ENCODE measurements at places on chromosomes 2 and 18.

DNA sequence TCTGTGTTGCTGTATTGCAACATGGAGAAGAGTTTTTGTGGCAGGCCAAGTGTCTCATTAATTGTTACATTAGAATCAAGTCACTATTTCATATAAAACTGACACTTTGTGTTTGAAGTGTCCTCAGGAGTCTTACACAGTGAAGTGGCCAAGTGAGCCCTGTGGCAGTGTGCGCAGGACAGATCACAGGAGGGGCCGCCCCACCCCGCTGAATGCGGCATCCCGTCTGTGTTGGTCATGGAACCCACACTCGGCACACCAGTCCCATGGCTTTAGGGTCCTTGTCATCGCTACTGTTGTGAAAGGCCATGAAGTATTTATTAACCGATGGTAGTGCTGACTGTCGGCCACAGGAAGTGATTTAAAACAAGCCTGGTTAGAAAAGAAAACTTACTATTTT lies 144.7 kb upstream of the NFATC1 start:
- DNase-seq: no peak

GRCh38 chr2:152815634-152816257 lies 97.3 kb downstream of the ARL6IP6 start:
- DNase-seq: no peak

- no peak for DNase-seq
These were observed 530.3 kb upstream of the FSIP2 start for GRCh38 chr2:185208261-185208660.

DNA sequence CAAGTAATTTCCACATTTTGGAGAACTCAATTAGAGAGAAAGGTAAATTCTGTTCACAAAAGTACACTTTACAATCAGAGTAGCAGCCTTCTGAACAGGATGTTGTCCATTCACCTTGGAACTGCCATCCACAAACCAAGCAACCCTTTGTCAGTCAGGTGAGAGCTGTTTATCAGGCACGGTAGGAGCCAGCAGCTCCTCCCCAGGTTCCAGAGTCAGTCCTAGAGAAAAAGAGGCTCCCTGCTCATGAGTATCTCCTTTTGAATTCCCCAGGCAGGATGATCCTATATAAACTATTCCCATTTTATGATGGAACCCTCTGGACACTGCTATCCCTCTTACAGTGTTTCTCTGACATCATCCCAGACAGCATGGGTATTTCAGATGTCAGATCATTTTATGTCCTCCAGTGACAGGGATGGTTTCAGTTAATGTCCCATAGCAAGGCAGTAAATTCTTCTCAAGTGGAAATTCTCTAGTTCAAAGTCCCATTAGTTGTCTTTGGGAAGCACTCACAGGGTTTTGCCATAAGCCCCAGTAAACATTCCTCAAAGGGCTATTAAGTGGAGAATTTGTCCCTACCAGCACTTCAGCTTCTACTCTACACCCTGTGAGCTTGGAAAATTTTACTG lies 34.5 kb upstream of the CSRNP3 start:
- DNase-seq: no peak

GRCh38 chr2:96345438-96345837 lies 9.9 kb downstream of the NCAPH start:
- DNase-seq: no peak

DNA sequence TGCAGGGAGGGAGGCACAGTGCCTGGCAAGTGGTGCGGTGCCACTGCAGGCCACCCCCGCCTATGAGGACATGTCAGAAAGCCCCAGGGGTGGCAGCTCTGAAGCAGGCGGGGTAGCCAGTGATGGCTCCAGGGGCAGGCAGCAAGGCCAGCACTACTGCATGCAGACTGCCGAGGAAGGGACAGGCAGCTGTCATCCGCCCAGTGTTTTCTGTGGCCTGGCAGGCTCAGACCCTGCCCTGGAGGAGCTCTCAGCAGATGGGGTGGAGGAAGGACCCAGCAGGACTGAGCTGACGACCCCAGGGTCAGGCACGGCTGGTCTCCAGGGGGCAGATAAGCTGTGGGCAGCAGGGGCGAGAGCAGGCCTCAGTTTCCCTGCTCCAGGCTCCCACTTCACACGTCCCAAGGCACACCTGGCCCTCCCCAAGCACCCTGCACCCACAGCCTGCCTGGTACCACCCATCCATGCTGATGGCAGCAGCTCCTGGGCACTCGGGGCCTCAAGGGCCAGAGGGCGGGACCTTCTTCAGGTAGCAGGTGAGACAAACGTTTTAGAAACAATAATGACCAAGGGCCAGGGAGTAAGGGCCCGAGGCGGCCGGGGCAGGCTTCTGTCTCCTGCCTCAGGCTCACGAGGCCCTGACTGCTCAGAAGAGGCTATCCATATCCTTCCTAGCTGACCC lies 48.5 kb downstream of the HS6ST1 start:
- no peak for DNase-seq

- no peak for DNase-seq
These were observed 198.0 kb upstream of the NCKAP5 start for GRCh38 chr2:133766164-133766832.

DNA sequence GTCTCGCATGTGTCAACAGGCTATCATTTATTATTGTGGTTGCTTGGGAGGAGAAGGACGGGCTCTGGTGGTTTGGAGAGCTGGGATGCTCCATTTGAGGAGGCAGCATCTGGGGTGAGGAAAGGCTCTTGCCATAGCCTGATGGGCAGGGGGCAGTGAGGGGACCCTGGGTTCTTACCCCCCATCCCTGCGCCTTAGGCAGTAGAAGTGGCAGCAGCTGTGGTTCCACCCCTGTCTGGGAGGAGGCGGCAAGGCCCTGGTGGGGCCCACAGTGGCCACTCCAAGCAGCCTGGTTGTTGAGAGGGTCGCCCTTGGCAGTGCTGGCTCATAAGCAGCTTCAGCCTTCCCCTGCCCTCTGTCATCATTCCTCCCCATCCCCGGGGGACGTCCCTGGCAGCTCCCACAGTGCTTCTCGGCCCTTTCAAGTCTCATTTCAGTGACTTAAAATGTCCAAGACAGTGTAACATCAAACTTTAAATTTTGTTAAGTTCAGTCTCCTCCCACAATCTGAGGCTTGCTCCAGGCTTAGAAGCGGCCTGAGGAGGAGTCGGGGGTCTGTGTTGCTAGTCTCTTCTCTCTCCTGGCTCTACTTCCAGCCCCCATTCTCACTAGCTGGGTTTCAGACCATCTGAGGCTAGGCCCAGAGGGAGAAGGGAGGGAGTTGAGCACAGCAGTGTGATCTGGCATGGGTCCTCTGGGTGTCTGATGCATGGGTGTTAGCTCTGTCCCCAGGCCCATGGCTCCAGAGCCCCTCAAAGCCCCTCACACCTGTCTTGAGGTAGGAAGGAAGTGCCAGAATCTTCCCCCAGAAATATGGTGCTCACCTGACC lies 34.9 kb upstream of the PTPN4 start:
- DNase-seq: no peak

GRCh38 chr18:59961070-59961469 lies 61.3 kb downstream of the PMAIP1 start:
- DNase-seq: no peak

DNA sequence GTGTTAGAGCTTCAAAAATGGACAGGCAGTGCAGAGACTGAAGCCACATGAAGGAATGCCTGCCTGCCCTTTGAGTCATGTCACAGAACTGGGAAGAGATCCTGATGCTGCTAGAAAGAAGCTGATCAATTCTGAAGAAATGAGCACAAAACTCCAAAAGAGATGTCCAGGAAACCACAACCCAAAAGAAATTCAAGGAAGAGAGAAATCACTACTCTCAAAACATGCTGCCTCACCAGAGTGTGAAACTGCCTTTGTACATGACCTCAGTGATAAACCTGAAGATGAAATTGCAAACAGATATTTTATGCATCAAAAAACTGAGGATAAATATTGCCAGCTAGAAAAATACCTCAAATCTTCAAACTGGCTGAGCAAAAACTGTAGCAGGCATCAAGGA lies 20.5 kb downstream of the USP40 start:
- no peak for DNase-seq

Measured in GOT3 (cell line).